ENCODE measurements at places on chromosomes 7 and 10.
A peak's percentile ranks its signal among the peaks of the same experiment; 100 is the strongest.

DNA sequence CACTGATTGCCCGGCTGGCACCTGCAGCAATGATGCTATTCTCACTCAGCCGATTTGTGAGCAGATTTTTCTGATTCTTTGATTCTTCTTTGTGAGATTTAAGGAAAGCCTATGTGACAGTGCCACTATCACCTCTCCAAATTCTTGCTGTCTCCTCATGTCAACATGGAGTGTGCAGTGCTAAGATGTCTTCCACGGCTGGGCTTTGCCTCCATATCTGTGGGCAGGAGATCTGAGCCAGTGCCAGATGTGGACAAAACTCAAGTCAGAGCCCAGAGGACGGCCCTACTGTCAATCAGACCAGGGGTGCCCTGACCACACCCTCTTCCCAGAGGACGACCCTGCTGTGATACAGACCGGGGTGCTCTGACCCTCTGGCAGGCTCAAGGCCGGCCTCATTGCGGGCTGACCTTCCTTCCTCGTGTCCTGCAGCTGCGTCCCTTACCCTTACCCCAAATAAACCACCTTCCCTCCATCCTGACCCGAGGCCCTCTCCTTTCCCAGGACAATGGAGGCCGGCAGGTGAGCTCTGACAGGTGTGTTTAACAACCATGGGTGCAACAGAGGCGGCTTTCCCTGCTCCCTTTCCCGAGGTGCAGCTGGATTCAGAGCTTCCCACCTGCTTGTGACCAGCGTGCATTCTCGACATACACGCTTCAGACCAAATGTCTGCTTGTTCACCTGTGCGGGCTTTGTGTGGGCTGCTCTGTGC, 221.4 kb downstream of the ADARB2 start:
- DNase-seq: peak; percentile 39

GRCh38 chr10:110113670-110114337, 93.6 kb upstream of the MXI1 start:
- no peak for DNase-seq

GRCh38 chr10:42973870-42974692, 102.8 kb upstream of the RET start:
- DNase-seq: no peak

DNA sequence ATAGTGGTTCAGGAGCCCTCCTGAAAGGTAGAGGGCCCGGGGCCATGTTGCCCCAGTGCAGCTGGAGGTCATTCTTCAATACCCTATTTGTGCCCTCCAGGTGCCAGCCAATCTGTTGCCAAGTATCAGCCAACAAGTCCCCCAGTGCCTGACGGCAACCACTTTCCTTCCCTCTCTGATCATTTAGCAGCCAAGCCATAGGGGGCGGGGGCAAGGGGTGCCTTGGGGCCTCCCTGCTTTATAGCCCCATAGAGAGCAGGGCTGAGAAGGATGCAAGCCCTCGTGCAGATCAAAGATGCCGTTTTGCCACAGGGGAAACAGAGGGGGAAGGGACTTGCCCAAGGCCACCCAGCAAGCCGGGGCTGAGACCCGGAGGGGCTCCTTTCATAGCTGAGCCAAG, 149.0 kb upstream of the CHST15 start:
- no peak for DNase-seq

DNA sequence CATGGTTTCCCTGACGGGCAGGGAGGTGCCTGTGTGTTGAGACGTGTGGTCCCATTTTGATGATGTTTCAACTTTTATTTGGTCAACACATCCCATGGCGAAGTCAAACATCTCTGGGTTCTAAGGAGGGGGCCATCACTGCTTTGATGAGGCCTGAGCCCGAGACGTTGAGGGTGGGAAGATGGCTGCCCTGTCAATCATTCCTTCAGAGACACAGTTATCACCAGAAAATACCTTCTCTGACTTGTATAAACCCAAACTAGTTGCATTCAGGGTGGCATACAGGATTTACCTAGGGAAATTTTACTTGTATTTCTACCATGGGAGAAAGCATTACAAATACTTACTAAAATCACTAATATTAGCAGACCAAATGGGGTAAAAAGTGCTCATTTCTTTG, 64.6 kb downstream of the VOPP1 start:
- no peak for DNase-seq
